Posterior vena cava (tissue), 2 donors: ENCODE measurements at places on chromosomes 16 and 17. TPM values are rescaled to one million over a fixed set of nuclear protein-coding genes. Genes with fewer than 3 reads are reported as not detected.

LPO gene
- total RNA-seq, result not detected

HEXD gene
- 16.4 TPM for total RNA-seq

RND2 gene
- 1.9 TPM for total RNA-seq

SCIMP gene
- 4.5 TPM for total RNA-seq

DNA sequence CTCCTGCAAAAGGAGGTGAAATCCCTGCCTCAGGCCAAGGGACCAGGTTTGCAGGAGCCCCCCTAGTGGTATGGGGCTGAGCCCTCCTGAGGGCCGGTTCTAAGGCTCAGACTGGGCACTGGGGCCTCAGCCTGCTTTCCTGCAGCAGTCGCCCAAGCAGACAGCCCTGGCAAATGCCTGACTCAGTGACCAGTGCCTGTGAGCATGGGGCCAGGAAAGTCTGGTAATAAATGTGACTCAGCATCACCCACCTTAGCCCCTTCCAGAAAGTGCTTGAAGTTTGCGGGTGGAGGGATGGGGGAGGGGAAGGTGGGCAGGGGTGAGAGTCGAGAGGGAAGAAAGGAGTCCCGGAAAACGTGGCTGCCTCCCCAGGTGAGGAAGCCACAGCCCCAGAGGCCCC is 2.1 kb downstream of the MC1R start:
- DNase-seq, result no peak

DNA sequence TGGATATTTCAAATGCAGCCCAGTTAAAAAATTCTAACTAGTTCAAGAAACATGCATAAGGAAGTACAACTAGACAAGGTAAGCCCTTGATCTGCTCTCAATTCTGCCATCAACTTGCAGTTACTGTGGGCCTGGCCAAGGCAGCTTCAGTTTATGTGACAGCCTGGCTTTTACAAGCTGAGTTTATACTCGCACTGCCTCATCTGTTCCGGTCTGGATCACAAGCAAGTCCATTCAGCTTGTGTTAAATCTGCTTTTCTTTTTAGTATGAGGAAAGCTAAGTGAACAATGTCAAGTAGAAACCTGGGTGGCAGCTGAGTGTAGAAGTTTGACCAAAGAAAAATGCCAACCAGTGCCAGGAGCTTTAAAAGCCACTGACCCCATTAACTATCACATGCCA is 76.6 kb upstream of the CORO6 start:
- DNase-seq, result no peak

- peak; percentile 96 for DNase-seq
These were observed 503 bp upstream of the PLCD3 start for GRCh38 chr17:45132572-45133463.

GRCh38 chr16:17431012-17431411 is 39.7 kb downstream of the XYLT1 start:
- DNase-seq, result no peak

DNA sequence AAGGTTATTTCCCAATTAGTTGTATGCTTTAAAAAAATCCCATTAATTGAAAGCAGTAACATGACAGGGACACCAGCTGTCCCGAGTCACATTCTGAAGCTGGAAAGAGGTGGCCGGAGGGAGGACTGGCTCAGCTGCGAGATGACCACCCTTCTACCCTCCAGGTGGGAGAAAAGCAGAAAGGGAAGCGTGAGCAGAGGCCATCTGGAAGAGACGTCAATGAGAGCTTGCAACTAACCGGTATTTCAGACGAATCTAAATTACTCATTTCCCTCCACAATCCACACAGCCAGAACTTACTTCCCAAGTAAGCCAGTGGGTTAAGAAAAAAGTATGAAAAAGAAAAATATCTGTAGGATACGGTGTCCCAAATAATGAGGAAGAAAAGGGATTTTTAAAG is 28.5 kb upstream of the SLC38A8 start:
- no peak for DNase-seq

GRCh38 chr16:76226481-76226880 is 50.7 kb upstream of the CNTNAP4 start:
- no peak for DNase-seq

DNA sequence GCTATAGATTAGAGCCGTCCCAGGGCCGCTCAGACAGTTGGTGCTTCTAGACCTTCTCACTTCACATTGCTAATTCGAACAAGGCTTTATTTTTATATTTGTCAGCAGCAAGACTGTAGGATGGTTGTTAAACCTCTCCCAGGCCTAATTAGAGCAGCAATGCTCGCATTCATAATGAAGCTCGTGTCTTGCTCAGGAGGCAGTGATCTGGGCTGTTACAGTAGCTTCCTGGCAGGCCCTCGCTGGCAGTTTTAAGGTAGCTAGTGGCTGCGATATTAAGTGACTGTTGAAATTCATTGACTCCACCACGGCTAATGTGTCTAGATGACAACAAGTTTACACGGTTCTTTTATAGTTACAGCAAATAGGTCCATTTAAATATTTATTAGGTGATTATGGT is 23.2 kb upstream of the ANKFN1 start:
- DNase-seq, result no peak
